ENCODE measurements at places on chromosomes 7 and 10. TPM values are rescaled to one million over a fixed set of nuclear protein-coding genes. Genes with fewer than 3 reads are reported as not detected.

DNA sequence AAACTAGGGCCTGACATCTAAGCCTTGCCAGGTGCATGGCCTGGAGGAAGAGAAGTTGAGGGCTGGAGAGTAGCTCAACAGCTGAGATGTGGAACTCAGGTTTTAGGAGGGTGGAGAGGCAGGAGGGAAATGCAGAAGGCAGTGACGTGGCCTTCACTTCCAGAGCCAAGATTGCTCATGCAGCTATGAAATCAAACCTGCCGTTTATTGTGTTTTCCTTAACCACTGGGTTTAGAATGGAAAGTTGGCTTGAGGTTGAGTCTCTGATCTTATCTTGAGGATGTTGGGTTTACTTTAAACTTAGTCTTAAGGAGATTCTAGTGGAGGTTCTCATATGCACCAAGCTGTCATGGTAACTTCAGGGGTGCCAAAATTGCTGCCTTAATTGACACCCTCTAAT lies 178.6 kb downstream of the SORCS3 start:
- no peak for DNase-seq

GRCh38 chr7:584122-584465 lies 64.4 kb upstream of the PDGFA start:
- DNase-seq = no peak

DNA sequence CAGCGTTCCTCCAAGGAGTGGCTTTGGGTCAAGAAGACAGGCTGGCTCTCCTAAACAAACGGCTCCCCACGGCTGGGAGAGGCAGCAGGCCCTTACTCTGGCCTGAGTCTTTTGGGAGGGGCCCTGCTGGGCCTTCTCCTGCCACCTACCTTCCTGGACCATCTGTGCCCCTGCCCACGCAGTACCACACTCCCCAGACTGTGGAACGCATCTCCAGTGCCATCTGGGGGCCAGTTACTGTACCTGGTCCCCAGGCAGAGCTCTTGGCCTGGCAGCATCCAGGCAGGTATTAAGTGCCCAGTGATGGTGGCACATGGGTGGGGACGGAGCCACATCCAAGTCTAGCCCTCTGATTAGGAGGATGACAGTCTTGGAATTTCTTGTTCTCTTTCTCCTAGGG lies 14.4 kb downstream of the ALKBH4 start:
- DNase-seq = no peak

GRCh38 chr10:64303566-64303965 lies 782.4 kb downstream of the REEP3 start:
- DNase-seq = no peak

Gene DLD
- 43.8 TPM for total RNA-seq

DNA sequence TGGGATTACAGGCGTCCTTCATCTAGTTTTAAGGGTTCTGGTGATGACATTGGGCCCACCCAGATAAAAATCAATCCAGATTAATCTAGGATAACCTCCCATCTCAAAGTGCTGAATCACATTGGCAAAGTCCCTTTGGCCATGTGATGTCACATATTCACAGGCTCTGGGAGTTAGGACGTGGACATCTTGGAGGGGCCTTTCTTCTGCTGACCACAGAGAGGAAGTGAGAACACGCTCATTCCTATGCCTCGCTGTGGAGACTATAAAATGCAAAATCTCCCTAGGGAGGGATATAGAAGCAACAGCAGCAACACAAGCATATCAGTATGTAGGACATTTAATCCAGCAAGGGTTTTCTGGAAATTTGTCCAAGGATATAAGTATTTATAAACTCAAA lies 266.0 kb upstream of the PITRM1 start:
- DNase-seq = no peak

- DNase-seq = no peak
These were observed 42.1 kb downstream of the CFAP46 start for GRCh38 chr10:132900211-132900756.

Gene CADPS2
- 48.0 TPM for total RNA-seq

- no peak for DNase-seq
These were observed 139.6 kb downstream of the SND1 start for GRCh38 chr7:127791446-127792189.

DNA sequence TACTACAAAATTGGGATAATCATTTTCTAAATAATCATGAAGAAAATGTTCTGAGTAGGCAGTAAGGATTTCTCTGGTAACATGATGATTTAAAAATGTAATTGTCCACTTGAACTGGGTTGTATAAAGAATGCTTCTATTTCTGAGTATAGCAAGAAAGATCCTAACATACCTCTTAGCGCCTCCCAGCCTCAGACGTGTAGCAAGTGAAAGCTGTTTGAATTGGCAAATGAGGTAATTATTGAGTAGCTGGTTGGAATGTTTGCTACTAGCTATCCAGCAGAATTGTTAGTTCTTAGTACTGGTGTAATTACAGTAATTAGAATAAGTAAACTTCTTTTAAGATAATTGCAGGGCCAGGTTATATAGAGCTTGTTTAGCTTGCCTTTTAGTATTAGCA lies 47.9 kb downstream of the SEPTIN7 start:
- no peak for DNase-seq

- no peak for DNase-seq
These were observed 28.7 kb downstream of the CSGALNACT2 start for GRCh38 chr10:43166880-43167497.

DNA sequence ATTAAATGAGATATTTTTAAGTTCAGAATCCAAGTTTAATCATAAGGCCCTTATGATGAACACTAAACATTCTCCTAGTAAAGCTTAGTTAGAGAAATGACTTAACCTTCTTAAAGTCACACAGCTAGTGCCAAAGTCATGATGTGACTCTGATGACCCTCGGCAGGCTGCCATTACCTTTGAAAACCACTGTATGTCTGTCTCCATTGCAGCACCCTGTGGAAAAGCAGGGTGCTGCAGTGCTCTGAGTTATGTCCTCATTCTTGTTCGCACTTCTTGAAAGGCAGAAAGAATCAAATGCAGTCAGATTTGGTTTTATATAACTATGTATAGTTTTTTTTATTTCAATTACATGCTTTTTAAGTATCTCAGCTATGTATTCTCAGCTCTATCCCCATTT lies 105.0 kb downstream of the PHTF2 start:
- DNase-seq = peak; percentile 1

GRCh38 chr7:1455241-1455939 lies 3.9 kb downstream of the MICALL2 start:
- DNase-seq = peak; percentile 31

GRCh38 chr7:139745678-139746143 lies 32.1 kb downstream of the HIPK2 start:
- DNase-seq = no peak

DNA sequence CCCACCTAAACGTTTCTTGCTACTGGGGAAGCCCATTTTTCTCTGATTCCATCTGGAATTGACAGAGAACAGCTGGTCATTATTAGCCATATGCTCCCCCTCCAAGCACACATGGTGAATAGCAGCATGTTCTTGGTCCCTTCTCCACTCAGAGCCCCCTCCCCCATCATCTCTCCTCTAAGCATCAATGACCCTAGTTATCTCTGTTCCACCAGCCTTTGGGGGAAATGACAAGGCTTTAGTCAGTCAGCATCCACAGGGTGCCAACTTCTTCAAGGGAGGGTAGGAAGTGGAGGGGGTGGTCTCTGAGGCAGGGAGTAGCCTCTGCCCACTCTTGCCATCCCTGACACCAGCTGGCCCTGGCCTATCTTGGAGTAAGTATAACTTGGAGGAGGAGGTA lies 163.1 kb downstream of the UBE2H start:
- no peak for DNase-seq

GRCh38 chr10:79409726-79410085 lies 35.7 kb downstream of the ZCCHC24 start:
- no peak for DNase-seq

DNA sequence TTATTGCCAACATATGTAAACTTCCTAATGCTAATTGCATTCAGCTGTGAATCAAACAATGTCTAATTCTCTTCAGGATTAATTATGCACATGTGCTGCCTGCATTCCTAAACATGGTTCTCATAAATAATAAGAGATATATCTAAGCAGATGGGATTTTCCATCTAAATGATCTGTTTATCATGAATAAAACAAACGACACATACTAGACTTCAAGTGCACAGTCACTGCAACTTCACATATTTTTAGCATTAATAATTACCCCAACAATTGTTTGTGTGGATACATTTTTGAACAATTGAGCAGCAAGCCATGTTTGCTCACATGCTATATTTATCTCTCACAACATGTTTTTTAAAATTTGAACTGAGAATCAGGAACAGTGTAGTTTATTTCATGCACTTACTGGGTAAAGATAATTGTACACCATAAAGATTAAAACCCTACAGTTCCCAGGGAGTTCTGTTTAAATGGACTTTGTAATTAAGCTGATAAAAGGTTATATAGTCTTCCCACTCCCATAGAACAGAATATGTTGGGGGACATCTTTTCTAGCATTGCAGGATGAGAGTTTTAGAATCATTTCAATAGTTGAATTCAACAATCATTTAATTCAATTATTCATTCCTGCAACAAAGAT lies 378.5 kb downstream of the MDFIC start:
- DNase-seq = peak; percentile 3

Gene ACTR3C
- 8.3 TPM for total RNA-seq

DNA sequence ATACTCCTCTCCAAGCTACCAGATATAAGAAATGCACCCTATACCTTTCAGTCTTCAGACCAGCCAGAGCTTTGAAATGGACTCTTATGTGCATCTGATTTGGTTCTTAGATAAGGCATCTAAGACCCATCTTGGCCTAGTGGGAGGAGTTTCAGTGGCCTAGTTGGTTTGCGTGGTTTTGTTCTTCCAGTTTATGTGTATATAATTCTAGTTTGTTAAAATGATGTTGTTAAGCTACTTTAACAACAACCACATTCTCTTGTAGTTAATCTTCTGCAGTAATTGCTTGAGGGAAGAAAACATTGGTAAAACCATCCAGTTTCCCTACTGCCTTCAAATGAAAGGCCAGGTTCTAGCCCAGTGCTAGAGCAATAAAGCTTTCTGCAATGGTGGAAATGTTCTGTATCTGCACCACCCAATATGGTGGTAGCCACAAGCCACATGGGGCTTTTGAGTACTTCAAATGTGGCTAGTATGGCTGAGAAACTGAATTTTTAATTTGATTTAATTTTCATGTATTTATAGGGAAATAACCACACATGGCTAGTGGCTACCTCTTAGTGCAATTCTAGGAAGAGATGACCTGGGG lies 66.3 kb downstream of the KLHDC10 start:
- no peak for DNase-seq

DNA sequence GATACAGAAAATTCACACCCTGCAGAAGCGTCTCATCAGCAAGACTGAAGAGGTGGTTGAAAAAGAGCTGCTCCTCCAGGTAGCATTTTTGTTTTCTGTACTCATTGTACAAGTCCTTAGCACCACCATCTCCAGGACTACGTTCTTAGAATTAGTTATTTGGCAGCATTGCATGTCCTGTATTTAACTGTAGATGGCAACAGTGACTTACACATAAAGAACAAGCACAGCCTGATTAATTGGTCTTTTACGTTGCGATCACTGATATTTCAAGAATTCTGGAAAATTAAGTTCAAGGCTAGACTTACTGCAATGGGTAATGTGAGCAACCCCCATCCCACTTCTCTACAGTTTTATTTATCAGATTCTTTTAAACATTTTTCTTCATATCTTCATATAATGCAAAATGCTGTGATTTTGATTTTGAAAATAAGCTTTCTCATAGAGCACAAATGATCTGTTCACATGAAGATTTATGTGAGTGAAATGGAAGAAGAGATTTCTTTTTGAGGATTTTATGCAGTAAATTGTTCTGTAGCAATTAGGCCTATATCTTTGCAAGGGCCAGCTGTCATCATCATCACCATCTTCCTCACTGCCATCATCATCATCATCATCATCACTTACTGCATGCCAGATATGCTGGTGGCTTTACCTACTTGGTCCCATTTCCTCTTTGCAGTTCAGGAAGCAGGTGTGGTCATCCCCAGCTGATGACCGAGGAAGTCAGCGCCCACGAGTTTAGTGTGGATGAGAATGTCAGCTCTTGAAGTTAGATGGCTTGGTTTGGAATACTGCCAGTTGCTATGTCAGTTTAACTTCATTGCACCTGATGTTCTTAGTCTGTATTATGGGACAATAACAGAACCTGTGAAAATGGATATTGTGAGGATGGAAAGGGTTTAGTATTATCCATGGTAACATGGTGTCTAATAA lies 53.4 kb downstream of the CFAP58 start:
- DNase-seq = peak; percentile 16

DNA sequence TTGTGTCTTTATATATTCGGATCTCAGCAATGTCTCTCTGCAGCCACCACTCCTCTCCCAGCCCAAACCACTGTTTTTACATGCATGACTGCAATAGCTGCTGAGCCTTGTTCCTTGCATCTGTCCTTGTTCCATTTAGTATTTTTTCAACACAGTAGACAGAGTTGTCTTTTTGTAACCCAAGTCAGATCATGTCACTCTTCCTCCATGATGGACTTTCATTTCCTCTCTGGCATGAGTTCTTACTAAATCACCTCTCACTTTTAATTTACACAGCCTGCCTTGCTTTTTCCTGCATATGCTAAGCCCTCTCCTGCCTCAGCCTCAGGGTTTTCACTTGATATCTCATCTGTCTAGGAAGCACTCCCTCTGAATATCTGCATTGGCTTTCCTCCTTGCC lies 353.2 kb downstream of the HGF start:
- DNase-seq = no peak

- DNase-seq = no peak
These were observed 15.2 kb downstream of the SLC29A3 start for GRCh38 chr10:71334221-71334791.

DNA sequence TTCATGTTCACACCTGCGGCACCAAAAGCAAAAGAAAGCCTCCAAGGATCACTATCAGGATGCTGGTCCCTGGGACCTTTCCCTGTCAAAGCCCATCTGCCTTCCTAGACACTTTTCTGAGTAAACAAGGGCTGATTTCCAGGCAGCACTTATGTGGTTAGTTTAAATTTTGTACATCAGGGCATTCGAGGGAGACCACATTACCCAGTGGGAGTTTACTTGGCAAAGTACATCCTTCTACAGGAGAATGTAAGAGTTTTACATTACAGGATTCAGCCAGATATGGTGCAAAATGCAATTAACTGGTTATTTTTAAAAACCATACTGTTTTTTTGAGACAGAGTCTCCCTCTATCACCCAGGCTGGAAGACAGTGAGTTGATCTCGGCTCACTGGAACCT lies 132.1 kb downstream of the CSTF2T start:
- no peak for DNase-seq

- DNase-seq = peak; percentile 61
These were observed 28.0 kb downstream of the TMEM270 start for GRCh38 chr7:73888959-73889358.

All from lung microvascular endothelial cell (primary cell).